ENCODE measurements at places on chromosomes 4 and X. TPM values are rescaled to one million over a fixed set of nuclear protein-coding genes. Genes with fewer than 3 reads are reported as not detected.

CCDC160 gene
- total RNA-seq, result not detected

TMEM35A gene
- total RNA-seq, result not detected

CLCN4 gene
- total RNA-seq, result 0.81 TPM

TMPRSS11D gene
- not detected for total RNA-seq

RAB33A gene
- total RNA-seq, result 18.6 TPM

AMER1 gene
- 5.1 TPM for total RNA-seq

LAMTOR3 gene
- 15.3 TPM for total RNA-seq
